ENCODE measurements at places on chromosomes 5 and 9.

DNA sequence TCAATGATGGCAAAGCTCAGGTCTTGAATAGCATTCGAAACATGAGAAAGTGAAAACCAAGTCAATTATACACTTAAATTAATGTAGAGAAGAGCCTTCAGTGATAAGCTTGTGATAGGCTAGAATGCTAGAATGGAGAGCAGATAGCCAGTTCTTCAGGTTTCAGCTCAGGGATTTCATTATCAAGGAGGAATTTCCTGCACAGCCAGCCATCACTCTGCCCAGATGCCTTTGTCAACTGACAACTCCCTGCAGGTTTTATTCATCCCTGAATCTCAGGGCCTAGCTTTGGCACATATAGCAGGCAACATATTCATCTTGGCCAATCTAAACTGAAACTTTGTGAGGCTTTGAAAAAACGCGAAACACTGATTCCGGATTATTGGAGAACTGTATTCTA is 199.3 kb upstream of the CDH6 start:
- no peak for DNase-seq

DNA sequence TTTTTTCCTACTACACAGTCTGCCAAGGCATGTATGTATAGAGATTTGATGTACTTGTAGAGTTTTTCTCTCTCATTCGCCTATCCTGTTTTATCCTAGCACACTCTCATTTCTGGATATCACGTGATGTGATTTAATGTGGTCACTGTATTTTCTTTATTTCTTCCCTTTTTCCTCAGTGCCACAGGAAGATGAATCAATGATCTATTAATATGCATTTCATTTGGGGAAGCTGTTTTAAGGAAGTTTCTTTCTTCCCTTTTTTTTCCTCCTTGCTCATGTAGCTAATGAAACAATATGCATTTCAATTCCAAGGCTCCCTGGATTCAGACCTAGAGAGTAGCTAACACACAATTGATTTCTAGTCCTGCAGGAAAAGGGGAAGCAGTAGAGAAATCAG is 506.3 kb upstream of the WWC1 start:
- no peak for DNase-seq

DNA sequence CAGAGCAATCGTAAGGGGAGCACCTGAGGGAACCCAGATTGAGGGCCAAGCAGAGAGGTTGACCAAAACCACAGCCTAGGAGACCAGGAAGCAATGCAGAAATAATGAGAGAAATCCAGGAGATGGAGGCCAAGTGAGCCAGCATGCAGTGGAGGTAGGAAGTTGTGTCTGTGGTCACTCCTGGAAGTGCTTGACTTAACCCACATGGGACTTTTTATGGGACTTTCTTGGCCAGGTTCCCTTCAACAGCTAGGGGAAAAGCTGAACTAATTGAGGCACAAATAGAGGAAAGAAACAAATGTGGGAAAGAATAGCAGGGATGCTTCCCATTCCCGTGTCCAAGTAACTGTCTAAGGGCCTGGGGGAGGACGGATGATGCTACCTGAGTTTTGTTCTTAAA is 293.2 kb upstream of the CLINT1 start:
- no peak for DNase-seq

- no peak for DNase-seq
Measured at GRCh38 chr5:142845954-142846398, 75.8 kb downstream of the ARHGAP26 start.

DNA sequence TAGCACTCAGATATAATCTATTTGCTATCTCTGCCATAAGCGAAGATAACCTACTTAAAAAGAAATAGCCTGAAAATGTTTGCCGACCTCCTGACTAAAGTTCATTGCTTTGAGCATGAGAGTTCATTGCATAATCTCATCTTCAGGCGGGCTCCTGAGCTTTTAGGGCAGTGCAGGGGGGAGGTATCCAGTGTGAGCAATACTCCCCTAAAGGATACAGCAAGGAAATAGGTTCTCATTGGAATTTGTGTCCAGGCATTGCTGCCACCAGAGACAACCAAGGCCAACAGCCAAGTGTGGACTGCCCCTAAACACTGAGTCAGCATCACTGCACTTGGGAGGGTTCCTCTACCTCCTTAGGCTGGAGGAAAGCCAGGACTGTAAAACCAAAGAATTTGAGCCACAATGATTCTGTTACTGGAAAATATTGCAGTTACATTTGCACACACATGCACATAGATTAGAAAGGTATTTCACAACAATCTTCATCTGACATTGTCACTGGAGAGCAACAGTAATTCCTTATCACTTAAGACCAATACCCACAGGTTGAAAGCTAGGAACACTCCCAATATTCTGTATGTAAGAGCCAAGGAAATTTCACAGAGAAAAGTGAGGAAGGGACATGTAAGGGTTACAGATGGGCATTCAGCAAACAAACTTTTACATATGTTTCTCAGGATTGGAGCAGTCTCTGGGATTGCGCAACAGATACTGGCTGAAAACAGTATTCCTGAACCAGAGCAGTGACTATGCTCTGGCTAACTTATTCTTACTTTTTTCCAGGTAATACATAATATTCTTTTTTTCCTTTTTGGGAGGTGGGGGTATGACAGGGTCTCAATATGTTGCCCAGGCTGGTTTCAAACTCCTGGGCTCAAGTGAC is 98.6 kb upstream of the TLE1 start:
- no peak for DNase-seq

- DNase-seq: no peak
Measured at GRCh38 chr5:143979044-143979690, 167.2 kb downstream of the HMHB1 start.

DNA sequence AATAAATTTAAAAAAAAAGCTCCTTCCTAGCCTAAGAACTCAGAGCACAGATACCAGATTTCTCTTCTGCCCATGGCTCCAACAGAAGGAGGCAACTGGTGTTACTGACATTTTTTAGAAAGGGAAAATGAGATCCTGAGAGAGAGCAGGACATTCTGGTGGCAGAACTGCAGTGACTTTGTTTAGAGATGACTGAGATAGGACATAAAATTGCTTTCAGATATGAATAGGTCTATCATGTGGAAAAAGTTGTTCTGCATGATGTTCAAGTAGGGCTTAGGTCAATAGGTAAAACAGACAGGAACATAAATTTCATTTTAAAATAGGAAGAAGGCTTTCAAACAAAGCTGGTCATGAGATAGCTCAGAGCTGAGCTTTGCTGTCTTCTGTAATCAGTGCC is 49.6 kb downstream of the NIPAL4 start:
- DNase-seq: no peak

DNA sequence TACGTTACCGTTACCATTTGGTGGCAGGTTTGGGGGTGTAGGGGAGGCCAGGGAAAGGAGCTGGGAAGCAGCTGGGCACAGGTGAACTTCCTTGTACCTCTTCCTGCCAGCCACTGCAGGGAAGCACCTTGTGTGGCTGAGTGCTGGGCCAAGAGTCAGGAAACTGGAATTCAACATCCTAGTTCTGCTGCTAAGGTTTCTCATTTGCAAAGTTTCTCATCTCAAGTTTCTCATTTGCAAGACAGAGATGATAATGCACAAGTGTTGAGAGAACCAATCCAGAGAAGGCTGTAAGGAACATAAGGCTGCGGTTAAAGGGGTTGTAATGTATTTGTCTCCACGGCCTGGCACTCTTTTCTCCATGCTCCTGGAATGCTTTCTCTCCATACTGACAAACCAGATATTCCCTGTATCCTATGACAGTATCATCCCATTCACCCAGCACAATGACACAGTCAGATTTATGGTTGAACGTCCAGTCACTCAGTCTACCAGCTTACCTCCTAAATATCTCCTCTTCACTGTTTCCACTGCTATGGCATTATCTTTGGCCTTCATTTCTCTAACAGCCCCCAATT is 33.6 kb upstream of the LARP1 start:
- no peak for DNase-seq

DNA sequence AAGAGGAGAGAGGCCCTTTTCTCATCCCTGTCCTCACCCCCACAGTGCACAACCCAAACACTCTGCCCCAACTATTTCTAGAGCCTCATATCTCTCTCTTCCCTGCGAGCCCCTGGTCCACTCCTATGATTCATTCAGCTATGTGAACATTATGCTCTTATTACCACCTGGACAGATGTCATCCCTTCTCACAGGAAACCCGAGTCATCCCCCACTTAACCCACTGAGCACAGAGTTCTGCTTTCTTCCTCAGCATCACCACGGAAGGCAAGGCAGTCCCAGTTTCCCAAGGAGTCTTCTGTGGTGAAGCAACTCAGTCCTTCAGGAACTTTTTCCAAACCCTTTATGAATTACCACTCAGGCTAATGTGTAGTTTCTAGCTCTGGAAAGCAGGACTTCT is 1.3 kb downstream of the DNAI1 start:
- DNase-seq: no peak

DNA sequence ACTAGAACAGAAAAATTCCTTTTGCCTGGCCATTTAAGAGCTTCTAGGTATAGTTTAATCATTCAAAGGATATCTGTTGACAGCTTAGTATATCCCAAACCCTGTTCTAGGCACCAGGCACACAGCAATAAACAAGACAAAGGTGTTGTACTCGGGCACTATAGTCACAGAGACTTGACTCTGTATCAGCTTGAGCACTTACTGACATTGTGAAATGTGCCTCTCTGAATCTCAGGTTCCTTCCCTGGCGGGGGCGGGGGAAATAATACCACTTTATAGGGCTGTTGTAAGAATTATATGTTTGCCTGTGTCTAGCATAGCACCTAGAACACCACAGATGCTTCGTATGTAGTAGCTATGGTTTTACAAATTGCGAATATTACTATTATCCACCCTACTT is 104.5 kb downstream of the NR6A1 start:
- no peak for DNase-seq

- DNase-seq: no peak
Measured at GRCh38 chr5:143807401-143807800, 4.6 kb upstream of the HMHB1 start.

- DNase-seq: no peak
Measured at GRCh38 chr5:83586874-83587776, 115.6 kb downstream of the VCAN start.

GRCh38 chr9:26754509-26755164 is 138.0 kb downstream of the CAAP1 start:
- DNase-seq: no peak

DNA sequence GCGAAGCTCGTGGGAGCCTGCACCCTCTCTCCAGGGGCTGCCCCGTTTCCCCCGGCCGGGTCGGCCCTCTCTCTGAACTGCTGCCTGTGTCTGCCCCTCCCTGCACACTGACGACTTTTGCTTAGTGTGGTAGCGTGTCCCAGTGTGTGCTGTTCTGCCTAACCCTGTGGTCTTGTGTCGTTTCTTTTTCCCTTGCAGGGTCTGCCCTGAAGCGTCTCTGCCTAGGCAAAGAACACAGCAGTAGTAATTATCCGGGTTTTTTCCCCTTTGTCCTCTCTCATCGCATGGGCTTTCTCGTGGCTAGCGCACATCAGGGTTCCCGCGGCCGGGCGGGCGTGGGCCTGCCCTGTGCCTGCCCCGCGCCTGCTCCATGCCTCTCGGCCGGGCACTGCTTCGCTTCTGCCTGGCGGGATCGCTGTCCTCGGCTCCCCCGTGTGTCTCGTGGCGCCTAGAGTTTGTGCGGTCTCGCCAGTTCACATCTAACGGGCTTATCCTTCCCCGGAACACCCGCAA is 122.7 kb downstream of the WNK2 start:
- DNase-seq: no peak

GRCh38 chr9:120729791-120730241 is 15.5 kb upstream of the MEGF9 start:
- no peak for DNase-seq

GRCh38 chr9:18666986-18667772 is 193.2 kb downstream of the ADAMTSL1 start:
- no peak for DNase-seq

DNA sequence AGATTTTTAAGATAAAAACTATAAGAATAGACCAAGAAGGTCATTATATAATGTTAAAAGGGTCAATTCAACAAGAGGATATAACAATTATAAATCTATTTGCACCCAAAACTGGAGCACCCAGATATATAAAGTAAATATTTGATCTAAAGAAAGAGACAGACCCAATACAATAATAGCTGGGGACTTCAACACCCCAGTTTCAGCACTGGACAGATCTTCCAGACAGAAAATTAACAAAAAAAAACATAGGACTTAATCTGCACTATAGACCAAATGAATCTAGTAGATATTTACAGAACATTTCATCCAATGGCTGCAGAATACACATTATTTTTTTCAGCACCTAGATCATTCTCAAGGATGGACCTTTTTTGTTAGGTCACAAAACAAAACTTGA is 331.9 kb downstream of the SPOCK1 start:
- DNase-seq: no peak

DNA sequence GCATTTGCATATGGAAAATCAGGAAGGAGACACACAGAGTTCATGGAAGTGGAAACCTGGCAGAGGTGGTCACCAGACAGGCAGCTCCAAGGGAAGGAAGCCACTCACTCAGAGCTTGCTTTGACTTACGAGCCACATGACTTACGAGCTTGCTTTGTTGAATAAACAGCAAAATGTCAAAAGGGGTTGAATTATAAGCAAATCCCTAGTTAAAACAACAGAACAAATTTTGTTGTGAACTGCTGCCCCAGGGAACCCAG is 164.3 kb downstream of the SYK start:
- DNase-seq: no peak

GRCh38 chr5:151214614-151215545 is 9.0 kb downstream of the CCDC69 start:
- DNase-seq: no peak

DNA sequence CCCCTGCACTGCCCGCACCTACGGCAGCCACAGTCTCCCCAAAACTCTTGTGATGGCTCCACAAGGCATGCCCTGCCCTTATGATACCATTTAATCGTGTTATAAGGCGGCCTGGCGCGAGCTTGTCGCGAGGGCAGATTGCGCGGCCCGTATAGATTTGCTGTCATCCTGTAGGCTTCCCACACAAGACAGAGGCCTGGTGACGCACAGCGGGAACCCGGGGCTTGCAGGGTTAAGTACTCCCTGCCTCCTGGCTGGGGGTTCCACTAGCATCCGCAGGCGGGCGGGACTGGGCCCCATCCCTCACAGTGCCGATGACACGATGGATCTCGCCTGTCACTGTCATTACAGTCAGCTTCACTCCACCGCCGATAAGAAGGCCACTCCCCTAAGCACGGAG is 364.9 kb upstream of the IRX2 start:
- DNase-seq: no peak

DNA sequence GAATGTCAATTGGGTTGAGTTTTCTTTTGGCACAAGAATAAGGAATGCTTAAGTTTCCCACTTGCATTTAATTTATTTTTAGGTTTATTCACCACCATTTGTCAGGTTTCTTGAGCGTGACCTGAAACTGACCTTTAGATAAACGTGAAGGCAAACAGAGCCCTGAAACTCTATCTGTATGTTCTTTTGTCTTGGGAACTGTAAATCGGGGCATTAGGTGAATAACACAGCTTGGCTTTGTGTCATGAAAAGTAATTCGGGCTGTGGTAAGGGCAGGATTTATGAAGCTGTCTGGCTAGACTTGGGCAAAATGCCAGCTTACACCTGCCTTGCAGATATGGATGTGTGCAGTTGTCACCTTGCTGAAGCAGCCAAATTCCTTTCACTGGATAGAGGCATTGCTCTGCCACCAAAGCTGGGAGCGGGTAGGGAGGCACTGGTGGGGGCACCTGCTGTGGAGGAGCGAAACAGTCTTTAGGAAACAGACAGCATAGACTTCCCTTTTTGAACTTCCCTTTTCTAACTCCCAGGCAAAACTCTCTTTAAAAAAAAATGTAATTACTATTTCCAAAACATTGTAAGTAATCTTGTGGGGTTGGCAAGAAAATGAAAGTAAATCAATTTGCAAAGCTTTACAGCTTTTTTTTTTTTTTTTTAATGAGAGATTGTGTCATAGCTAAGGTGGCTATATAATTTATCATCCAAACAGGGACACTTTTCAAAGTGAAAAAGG is 545.2 kb downstream of the CSNK1G3 start:
- DNase-seq: no peak

GRCh38 chr5:65032250-65032649 is 263.5 kb downstream of the CWC27 start:
- no peak for DNase-seq
